ENCODE measurements at places on chromosomes 3 and 15.

GRCh38 chr15:69881302-69881670 lies 216.4 kb downstream of the TLE3 start:
- no peak for DNase-seq

GRCh38 chr3:79086514-79086913 lies 681.3 kb downstream of the ROBO1 start:
- peak; percentile 17 for DNase-seq

GRCh38 chr3:13931172-13931571 lies 51.3 kb upstream of the WNT7A start:
- DNase-seq, result no peak

DNA sequence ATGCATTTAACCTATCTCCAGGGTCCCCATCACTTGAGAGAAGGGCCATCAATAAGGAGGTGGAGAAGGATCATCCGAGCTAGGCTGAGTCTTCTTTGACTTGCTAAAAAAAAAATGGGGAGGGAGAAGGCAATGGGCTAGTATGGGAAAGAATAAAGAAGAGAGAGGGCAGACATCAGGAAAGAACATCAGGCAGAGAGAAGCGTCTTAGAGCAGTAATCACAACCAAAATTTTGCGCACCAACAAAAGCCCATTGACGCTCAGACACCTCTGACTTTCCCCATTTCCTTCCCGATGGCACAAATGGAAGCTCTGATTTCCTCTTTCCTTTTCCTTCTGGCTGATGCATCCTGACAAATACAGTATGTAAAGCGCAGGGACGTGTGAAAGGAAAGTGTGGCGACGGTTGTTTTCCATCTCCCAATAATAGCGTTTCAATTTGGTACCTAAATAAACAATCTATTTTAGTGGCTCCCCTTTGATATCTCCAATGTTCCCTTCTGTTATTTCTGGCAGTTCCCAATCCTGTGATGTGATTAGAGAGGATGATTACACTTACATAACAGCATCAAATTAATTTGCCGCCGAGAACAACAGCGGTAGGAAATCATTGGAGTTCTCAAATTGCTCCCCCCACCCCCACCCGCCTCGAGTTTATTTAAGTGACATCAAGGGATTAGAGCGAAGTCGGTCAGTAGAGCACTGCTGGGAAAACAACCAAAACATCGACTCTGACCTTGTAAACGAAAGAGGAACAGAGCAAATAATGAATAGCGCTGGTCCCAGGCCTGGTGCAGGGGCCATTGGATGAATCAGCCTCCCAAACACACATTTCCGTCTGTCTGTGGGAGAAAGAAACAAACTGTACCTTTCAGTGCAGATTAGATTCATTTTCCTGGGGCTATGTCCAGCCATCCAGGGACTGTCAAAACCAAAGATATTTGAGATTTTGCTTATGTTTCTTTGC lies 273.3 kb upstream of the ICE2 start:
- DNase-seq, result no peak

- DNase-seq, result no peak
Observed at GRCh38 chr3:23277688-23278087, 74.6 kb downstream of the UBE2E2 start.

DNA sequence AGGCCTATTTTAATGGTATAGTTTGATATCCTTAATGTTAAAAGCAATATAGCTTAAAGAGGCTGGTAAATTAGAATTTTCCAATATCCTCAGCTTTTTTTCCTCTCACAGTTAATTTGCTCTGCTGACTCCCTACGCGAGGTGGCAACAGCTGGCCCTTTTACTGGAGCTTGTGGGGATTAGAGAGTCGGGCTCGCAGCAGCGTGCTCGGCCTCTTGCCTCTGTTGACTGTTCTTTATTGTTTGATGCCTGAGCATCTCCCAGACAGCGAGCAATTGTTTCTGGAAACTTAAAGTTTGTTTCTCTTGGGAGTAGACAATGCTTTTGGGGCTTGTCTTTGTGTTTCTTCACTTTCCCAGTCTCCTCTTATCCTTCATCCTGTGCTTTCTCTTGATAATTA lies 80.8 kb downstream of the OPA1 start:
- DNase-seq, result no peak

DNA sequence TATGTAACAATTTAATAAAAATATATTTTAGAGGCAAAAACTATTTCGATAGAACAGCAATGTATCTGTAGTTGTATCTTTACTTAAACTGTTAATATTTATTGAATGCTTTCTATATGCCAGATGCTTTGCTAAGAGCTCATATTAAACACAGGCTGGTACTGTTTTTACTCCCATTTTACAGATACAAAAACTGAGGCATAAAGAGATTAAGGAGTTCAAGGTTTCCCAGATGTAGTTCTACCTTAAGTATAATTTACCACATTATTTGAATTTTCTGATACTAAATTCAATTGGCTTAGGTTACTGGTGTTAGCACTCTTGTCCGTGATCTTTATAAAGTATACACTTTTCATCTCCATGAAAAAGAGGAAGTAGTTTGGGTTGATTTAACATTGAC lies 149.8 kb downstream of the ROBO2 start:
- no peak for DNase-seq

DNA sequence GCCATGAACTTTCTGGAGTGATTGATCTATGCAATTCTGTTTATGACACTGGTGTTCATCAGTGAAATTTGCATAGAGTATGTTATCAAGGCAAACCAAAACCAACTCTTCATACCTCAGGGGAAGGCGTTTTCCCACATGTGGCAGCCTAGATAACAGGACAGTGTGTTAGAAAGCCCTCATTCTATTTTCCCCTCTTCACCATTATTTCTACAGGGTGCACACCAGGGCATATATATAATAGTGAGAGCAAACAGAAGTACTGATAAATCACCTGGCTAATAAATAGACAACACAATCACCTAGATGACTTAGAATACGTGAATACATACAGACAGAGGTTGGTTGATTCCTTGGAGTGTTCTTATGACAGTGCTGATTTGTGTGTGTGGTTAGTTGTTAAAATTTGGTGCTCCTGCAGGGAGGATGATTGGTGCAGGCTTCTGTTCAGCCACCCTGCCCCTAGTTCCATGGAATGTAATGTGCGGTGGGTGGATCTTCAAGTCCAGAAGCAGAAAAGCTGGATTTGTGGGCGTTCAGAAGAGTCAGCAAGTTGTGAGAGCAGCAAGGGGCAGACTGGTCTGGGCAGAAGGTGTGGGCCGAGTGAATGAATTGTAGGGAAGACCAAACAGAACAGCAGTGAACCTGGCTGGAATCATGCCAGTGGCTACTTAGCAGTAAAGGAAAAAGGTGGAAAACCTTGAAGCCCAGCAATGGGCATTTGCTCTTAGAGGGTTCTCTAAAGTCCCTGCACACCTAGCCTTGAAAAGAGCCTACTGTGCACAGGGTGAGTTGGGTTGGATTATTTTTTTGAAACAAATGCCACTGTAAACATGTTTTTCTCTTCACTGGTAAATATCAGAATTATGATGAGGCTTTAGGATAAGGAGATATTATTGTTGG lies 11.7 kb upstream of the RARRES1 start:
- no peak for DNase-seq

- DNase-seq, result no peak
Observed at GRCh38 chr15:85302271-85302670, 78.1 kb upstream of the AKAP13 start.

GRCh38 chr3:19711160-19711782 lies 222.7 kb downstream of the EFHB start:
- DNase-seq, result no peak

DNA sequence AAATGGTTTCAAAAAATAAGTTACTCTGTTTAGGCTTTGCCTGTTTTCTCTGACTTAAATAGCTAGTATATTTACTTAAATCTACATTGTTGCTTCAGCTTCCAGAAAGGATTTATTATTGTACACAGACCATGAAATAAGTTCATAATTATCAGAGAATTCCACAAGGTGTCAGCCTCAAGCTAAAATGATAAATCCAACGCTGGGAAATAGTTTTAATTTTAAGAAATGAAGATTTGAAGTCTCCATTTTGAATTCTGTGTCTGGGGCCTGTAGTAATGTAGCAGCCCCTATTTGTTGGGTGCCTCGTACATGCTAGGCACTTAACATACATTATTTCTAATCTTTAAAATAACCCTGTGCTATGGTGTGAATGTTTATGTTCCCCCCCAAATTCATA lies 92.6 kb upstream of the KCNMB2 start:
- DNase-seq, result no peak

GRCh38 chr15:100901702-100902435 lies 17.3 kb upstream of the LRRK1 start:
- DNase-seq, result no peak

DNA sequence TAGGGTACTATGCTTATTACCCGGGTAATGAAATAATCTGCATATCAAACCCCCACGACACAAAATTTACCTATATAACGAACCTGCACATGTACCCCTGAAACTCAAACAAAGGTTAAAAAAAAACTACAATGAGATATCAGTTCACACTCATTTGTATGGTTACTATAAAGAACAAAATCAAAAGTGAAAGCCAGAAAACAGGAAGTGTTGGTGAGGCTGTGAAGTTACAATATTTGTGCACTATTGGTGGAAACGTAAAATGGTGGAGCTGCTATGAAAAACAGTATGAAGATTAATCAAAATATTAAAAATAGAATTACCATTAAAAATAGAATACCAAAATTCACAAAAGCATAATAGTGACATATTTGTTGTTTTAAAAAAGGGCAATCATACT lies 128.9 kb downstream of the ZIC1 start:
- DNase-seq, result no peak

GRCh38 chr3:107841831-107842230 lies 249.0 kb downstream of the CD47 start:
- DNase-seq, result no peak

GRCh38 chr15:87201986-87202385 lies 1054.6 kb downstream of the NTRK3 start:
- no peak for DNase-seq

DNA sequence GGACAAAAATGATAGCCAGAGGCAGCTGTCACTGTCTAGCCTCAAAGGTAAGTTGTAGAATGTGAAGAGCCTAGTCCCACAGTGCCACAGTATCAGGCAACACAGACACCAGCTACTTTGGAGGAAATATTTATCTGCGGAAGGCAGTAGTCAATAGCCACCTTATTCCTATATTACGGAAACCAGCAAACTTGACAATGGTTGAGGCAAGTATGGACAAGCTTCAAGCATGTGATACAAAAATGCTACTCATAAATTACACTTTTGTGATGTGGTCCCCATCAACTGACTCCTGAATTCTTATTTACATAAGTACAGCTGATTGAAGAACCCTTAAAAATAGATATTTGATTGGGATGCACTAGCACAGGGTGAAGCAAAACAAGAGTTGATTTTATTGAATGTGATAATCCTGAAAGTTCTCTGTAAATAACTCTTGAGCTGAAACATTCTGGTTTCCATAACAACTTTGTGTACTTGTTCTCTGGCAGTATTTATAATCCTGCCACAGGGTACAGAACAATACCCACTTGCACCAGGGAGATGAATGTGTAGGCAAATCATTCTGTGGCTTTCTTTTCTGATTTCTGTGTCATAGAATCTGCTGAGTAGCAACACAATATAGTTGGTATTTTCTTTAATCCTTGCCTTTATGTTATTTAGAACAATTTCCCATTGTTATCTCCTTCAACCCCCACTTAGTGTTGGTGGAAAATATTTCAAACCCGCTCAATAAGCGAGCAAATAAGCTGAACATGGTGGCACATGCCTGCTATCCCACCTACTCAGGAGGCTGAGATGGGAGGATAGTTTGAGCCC lies at the start of gene ANKUB1:
TSS of gene ANKUB1 (minus strand) at position 103 of the 819 bp plus-strand sequence. CDS start 188 bp downstream, outside the sequence.
- no peak for DNase-seq

DNA sequence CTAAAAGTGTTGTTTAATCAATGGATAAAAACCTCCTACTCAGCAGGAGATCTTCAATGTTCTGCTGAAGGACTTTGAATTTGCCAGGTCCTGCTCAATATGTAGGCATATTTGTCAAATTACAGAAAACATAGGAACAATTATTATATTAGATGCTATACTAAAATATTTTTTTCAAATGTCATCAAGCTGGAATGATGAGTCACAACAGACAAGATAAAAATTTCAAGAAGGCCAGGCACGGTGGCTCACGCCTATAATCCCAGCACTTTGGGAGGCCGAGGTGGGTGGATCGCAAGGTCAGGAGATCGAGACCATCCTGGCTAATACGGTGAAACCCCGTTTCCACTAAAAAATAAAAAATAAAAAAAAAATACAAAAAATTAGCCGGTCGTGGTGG lies 68.0 kb downstream of the AQP9 start:
- no peak for DNase-seq

GRCh38 chr15:57319226-57319918 lies 56.9 kb upstream of the CGNL1 start:
- DNase-seq, result no peak

Measured in inflammatory macrophage treated with lipopolysaccharide for 1 hour (primary cell).